ENCODE measurements at places on chromosomes 5 and 9. TPM values are rescaled to one million over a fixed set of nuclear protein-coding genes. Genes with fewer than 3 reads are reported as not detected.

Gene JAK2
- 6.6 TPM for total RNA-seq

Gene SH3RF2
- total RNA-seq: 2.2 TPM

DNA sequence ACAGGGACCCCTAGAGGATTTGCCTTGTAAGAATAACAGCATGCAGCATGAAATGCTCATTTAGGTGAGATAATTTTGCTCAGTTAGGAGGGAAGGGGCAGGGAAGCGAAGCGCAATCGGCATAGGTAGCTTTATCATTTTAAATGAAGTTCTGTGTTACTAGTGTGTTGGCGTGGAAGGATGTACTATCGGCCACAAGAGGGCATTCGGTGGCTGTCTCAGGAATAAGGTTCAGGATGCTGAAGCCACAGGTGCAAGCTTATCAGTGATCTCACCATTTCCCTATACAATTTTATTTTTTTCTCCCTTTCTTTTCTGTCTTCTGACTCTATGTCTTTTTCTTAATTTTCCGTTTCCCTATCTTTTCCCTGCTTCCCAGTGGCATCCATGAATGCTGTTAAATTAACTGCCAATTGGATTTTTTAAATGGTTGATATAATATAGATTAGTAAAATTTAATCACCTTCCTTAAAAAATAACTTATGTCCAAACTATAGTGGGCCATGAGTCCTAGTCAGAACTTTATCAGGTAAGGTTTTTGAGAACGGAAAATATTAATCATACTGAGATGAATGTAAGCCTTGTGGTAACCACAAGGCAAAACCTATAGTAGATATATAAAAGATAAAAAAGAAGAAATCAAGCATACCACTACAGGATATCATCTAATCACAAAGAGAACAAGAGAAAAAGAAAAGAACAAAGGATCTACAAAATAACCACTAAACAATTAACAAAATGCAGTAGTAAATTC lies 1.2 kb upstream of the INSL6 start:
- H3K36me3 ChIP-seq: no peaks in the 10 kb centered on the region
- no peak overlapping the region for H3K4me3 ChIP-seq
- H3K27me3 ChIP-seq: no peaks in the 10 kb centered on the region
- H3K27ac ChIP-seq: no peak overlapping the region

DNA sequence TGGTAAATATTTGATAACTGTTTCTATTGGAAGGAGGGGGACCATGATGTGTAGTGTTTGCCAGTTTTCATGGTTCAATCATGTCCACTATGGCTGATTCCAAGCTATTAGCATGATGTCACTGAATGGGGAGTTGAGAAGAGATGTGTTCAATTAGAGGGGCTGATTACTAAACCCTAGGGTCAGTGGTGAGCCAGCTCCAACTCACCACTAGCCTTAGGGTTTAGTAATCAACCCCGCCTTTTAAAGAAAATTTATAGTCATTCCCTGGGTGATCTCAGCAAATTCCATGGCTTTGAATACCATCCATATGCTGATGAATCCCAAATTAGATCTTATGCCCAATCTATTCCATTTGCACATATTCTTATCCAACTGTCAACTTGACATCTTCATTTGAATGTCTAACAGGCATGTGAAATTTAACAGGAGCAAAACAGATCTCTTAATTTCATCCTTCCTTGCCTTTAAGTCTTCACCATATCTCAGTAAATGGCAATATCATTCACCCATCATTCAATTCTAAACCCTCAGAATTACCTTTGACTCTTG lies 98.8 kb downstream of the GCNT1 start:
- DNase-seq: no peak
- peaks cover 38% of the 10 kb centered on the region for H3K4me1 ChIP-seq
- no peaks in the 10 kb centered on the region for H3K27me3 ChIP-seq
- H3K27ac ChIP-seq: no peak overlapping the region

GRCh38 chr9:87497604-87498045 lies at the start of gene DAPK1:
Gene DAPK1, plus strand, starts transcription at chr9:87497867. Its CDS starts 1,211 bp downstream, at chr9:87499078.
- no peak for DNase-seq
- peak within 1 kb of the TSS; percentile 95 for H3K4me3 ChIP-seq
- peaks cover 2% of the 10 kb centered on the region for H3K36me3 ChIP-seq
- peaks cover 53% of the 10 kb centered on the region for H3K4me1 ChIP-seq
- peaks cover 8% of the 10 kb centered on the region for H3K27me3 ChIP-seq

All from mesothelial cell of epicardium (in vitro differentiated cells).